Fibroblast of skin of abdomen (primary cell): ENCODE measurements at places on chromosomes 4 and X.
A peak's percentile ranks its signal among the peaks of the same experiment; 100 is the strongest.

- no peak for DNase-seq
Observed at GRCh38 chr4:18536428-18536827, 514.9 kb upstream of the LCORL start.

DNA sequence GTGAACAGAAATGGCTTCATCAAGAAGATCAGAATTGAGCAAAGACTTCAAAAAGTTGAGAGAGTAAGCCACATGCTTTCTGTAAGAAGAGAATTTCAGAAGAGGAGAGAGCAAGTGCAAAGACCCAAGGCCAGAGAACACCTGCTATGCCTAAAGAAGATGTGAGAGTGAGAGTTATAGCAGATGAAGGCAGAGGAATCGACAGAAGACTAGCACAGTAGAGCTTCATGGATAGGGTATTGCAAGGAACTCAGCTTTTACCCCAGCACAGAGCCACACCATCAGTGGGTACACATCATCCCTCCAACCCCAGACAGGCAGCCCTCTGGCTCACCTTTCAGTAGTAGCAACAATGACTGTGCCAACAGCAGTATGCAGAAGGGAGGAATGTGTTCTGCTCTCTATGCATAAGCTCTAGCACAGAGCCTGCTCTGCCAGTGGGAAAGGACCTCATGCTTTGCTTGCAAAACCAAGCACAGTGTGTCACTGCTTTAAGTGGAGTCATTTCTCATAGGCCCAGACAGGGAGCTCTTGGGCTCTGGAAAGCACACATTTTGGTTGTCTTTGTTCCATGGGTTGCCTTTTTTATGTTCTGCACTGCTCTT is 318.6 kb downstream of the NAF1 start:
- no peak for DNase-seq

GRCh38 chr4:184355111-184355604 is 119.2 kb downstream of the IRF2 start:
- peak; percentile 86 for DNase-seq

DNA sequence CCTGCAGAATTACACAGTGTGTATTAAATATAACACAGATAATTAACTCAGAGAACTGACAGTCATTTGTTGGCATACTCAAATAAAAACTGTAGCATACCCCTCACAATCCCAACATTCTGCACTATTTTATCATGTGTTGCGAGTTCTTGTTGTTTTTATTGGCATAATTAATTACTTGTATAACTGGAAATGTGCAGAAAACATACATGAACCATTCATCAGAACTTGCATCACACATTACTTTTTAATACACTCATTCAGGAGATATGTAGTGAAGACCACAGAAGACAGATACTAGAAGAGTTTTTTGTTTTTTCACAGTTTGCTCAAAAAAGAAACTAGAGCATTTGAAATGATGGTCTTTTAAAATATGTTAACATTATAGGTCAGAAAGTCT is 74.6 kb upstream of the NEIL3 start:
- DNase-seq, result peak; percentile 88

DNA sequence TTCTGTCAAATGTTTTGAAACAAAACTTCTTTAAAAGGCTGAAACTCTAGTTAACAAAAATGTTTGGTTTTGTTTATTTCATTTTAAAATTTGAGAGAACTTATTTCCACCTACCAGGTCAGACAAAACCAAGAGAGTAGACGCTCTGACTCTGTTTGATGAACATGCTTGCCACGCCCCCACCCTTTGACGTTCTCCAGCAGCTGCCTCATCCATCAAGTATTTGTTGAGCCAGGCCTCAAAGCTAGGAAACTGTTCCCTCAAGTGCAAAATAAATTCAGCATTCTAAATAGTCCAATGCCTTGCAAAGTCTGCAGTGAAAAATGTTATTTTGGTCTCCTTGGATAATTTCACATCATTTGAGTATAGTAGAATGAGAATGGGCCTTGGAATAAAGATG is 121.6 kb downstream of the GUCY2F start:
- peak; percentile 51 for DNase-seq

DNA sequence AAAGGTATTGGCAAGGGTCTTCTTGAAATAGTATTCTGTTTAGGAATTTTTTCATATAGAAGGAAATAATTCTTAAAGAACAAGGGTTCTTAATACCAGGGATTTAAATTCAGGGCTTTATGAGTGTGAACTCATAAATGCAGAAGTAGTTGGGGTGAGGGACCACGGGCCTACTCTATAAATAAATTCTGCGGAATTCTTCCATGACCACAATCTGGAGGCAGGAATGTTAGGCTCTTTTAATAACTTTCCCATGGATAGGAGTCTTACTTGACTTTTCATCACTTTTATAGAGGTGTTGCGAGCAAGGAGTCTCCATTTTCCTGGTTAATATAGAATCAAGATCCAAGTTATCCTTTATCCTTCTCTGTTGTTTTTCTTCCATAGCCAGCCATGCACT is 76.7 kb upstream of the SLC4A4 start:
- peak; percentile 78 for DNase-seq

GRCh38 chr4:8095956-8096689 is 62.5 kb downstream of the ABLIM2 start:
- no peak for DNase-seq
